ENCODE measurements at places on chromosomes 12 and 14.

- no peak for DNase-seq
Measured at GRCh38 chr12:68768431-68768939, 22.5 kb downstream of the SLC35E3 start.

DNA sequence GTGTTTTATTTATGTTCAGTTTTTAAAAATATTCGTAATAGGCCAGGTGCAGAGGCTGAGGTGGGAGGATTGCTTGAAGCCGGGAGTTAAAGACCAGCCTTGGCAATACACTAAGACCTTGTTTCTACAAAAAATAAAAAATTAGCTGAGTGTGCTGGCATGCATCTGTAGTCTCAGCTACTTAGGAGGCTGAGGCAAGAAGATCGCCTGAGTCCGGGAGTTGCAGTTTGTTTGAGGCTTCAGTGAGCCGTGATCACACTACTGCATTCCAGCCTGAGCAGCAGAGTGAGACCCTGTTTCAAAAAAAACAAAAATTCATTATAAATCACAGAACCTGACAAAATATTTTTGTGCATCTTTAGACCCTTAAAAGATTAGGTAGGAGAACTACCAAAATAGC, 240.1 kb upstream of the ARHGAP5 start:
- DNase-seq = no peak

DNA sequence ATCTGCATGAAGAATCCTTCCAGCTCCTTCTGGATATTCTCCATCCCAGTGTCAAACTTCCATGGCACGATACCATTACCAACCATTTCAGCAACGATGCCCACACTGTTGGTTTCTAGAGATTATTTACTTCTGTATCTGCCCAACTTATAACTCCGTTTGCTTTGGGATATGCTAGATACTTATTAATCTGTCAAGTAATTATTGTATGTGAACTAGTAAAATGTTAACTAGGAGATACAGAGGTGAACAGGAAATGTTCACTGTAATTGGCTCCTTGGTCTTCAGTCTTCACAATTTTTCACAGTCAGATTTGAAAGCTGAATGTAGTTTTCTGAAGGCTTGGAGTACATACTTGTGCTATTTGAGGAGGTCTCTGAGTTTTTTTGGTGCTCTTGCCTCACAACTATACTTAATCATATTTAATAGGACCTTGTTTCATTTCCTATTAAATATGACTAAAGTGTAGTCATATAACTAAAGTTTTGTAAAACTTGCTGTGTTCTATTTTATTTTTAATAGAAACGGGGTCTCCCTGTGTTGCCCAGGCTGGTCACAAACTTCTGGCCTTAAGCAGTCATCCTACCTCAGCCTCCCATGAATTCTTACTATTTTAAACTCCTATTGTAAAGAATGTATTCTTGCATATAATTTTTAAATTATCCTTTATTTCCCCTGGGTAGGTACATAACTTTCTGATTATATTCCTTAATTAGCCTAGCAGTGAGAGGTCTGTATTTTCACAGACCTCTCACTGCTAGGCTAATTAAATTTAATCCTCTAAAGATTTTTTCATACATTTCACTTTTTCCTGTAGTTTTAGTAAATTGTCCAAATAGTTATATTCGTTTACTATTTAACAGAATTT, 79.7 kb downstream of the FGD4 start:
- no peak for DNase-seq

- no peak for DNase-seq
Measured at GRCh38 chr14:34174973-34175372, 224.1 kb upstream of the EGLN3 start.

GRCh38 chr14:34081101-34081575, 130.3 kb upstream of the EGLN3 start:
- DNase-seq = no peak

DNA sequence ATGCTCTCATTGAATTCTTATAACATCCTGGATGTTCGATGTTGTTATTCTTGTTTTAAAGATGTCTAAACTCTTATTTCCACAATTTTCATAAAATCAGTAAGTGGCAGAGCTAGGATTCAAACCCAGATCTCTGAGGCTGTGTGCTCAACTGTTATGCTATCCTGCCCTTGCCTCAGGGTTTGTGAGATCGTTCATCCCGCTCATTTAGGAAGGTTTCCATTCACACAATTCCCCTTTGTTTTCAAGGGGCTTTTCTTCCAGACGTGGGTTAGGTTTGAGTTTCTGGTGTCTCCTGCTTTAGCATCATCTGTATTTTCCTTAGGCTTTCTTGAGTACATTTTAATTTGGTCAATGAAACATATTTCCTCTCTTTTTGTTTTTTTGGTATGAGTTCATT, 69.3 kb downstream of the APAF1 start:
- DNase-seq = no peak

DNA sequence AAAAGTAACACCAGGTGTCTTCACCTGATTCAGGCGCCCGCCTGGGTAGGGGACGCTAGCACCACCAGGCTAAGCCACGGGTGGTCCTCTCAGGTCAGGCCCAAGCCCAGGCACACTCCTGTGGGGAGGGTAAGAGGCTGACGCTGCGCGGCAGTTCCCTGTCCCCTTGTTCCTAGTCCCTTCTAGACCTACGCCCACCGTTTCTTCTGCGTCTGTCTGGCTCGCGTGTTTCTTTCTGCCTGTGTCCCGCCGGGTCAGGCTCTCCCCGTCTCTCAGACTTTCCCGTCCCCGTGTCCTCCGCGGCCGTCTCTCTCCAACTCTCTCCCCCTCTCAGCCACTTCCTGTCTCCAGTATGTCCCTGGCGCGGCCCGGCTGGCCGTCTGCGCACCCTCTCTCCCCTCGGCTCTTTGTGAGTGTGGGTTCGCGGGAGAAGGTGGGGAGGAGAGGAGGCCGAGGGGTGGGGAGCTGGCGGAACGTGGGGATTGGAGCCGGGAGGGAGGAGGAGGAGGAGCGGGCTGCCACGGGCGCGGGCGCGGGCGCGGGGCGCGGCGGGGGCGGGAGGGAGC, 3.1 kb upstream of the TNS2 start:
- DNase-seq = peak; percentile 97

DNA sequence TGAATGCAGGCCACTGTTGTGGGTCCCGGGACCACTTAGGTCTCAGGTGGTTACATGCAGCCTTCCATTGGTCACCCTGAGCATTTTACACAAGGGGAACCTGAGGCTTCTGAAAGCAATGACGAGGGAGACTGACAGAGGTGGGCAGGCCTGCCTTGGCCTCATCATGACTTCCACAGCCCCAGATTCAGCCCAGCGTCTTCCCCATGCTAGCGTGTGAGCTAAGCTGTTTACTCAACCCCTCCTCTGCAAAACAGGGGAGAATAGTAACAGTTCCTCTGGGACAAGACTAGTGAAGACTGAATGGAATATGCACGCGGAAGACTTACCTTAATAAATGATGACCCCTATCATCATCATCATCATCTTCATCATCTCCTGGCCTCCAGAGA, 46.8 kb downstream of the VWF start:
- no peak for DNase-seq

- DNase-seq = no peak
Measured at GRCh38 chr12:17169726-17170471, 563.9 kb upstream of the LMO3 start.

DNA sequence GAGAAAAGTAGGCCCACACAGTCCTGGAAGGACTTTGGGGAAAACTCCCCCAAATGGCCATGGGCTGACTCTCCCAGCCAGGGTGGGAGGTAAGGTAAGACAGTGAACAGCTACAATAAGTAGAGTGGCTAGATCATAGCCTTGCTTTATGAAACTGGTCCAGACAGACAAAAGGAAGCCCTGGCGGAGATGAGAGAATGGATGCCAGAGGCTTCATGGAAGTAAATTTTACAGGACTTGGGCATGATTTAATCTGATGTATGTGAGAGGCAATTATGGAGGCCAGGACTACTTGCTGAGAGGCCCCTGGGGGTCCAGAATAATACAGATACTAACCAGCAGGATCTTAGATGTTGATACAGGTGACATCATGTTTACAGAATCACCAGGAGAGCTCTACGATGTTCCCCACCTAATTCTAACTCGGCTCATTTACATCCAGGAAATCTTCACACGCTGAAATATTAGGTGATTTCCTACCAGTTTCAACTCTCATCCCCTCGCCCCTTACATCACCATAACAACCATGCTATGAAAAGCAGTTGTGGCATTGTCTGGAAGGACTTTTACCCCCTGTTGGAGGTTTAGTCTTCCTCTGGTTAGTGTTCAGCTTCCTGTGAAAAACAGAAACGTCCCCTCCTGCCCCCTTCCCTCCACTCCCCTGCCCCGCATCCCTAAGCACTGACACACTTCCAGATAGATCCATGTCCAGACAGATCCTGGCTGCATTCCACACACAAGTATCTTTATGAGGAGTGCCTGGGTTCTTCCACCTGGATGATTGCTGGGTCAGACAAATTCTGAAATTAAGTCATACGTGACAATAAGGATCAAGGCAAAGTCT, 39.5 kb upstream of the NT5DC3 start:
- DNase-seq = no peak

GRCh38 chr14:20516921-20517320, 11.6 kb downstream of the RNASE10 start:
- no peak for DNase-seq

GRCh38 chr12:31880340-31880739, 78.9 kb upstream of the RESF1 start:
- no peak for DNase-seq

DNA sequence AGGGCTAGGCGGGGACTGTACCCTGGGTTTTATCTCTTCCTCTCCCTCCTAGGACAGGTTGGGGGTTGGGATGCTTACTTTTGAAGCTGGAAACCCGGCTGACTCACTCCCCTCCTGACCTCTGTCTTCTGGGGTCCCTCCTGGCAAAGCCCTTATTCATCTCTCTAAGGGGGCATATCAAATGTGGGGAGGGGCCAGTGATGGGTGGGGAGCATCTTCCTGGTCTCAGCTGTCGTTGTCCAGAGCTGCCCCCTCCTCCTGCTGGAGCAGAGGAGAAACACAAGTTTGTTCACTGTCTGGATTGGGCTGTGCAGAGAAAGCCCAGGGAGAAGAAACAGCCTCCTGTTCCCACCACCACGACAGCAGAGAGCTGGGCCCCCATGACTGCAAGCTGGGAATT, 85.8 kb downstream of the TNFAIP2 start:
- DNase-seq = no peak

GRCh38 chr12:65986047-65986446, 144.5 kb downstream of the LLPH start:
- no peak for DNase-seq

DNA sequence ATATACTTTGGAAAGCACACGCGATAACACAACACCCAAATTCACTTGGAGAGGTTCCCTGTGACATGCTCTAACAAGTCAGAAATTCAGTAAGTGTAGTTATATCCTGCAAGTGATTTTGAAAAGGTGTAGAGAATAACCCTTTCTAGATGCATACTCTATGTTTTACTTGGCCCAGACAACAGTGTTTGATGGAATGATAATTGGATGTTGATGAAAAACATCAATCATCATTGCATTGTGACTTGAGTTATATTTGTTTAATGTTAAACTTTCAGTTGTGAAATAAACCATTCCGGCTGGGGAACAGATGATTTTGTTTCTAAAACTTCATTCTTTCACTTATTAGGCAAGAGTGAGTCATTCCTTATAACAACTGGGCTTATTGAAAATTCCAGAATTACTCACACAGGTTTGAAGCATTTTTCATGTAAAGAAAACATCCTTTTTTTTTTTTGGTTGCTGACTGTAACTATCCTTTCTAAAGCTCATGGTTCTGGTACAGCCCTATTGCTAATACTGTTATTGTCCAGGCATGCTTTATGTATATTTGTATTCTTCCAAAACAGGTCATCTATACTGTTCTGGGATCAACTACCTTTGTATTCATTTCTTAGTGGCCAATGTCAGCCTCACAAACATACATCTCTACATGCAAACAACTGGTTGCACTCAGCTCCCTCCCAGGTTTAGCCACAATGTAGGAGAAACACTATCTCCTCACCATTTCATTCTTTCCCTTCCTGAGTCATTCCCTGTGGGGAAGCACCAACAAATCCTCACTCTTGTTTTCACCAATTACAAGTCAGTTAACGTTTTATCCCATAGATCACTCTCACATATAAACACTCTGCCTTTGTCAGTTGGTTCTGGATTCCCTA, 121.2 kb upstream of the LRIG3 start:
- DNase-seq = no peak

- peak; percentile 72 for DNase-seq
Measured at GRCh38 chr14:75578786-75579337, 442 bp downstream of the FLVCR2 start.

DNA sequence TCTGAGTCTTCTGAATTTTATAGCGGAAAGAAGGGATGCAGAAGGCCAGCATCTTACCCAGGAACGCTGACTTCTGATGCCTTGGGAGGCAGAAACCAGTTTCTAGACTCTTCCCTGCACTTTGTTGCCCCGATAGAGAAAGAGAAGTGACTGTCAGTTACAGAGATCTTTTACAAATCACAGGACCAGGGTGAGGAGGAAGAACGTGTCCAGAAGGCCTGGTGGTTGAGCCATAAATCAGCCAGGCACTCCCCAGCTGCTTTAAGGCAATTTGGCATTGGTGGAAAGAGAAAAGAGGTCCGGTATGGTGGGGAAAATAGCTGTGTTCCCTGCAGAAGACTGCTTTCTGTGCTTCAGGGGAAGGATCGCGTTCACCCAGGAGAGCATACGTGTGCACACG, 88.7 kb upstream of the KCNA1 start:
- DNase-seq = no peak

DNA sequence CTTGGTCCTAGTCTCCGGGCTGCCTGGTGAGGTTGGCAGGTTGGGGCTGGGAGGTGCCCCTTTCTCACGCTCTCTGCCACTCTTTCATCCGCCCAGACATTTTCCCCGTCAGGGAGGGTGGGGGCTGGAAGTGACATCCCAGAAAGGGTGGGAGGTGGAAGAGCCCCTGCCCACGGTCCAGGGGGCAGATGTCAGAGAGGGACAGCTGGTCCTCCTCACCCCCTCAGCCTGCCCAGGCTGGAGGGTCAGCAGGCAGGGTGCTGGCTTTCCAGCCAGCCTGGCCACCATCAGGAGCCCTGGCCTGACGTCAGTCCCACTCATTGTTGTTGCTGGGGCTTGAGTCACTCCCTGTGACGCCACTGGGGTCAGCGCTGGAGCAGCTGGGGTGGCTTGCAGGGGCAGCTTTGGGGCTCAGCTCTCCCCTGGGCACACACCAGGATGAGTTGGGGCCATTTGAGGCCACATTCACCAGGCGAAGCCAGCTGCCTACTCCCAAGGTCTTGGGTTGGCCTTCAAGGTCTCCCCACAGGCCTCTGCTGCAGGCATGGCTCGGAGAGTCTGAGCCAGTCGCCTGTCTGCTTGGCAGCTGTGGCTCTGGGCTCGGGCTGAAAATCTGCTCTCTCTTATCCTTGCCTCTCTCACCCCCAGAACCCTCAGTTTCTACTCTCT, 5.7 kb upstream of the ATG101 start:
- DNase-seq = no peak

GRCh38 chr14:32980902-32981501, 42.3 kb downstream of the NPAS3 start:
- no peak for DNase-seq

- DNase-seq = no peak
Measured at GRCh38 chr12:5012337-5012736, 31.3 kb upstream of the KCNA5 start.

- no peak for DNase-seq
Measured at GRCh38 chr14:93709249-93709648, 79.0 kb downstream of the PRIMA1 start.

- DNase-seq = no peak
Measured at GRCh38 chr14:75003250-75004027, 718 bp downstream of the EIF2B2 start.

All from tibial artery (tissue), 4 donors.